ENCODE measurements at places on chromosomes 11 and 22. TPM values are rescaled to one million over a fixed set of nuclear protein-coding genes. Genes with fewer than 3 reads are reported as not detected.

The KCNJ4 gene
- not detected for polyA plus RNA-seq

The SLC1A2 gene
- 0.18 TPM for polyA plus RNA-seq

DNA sequence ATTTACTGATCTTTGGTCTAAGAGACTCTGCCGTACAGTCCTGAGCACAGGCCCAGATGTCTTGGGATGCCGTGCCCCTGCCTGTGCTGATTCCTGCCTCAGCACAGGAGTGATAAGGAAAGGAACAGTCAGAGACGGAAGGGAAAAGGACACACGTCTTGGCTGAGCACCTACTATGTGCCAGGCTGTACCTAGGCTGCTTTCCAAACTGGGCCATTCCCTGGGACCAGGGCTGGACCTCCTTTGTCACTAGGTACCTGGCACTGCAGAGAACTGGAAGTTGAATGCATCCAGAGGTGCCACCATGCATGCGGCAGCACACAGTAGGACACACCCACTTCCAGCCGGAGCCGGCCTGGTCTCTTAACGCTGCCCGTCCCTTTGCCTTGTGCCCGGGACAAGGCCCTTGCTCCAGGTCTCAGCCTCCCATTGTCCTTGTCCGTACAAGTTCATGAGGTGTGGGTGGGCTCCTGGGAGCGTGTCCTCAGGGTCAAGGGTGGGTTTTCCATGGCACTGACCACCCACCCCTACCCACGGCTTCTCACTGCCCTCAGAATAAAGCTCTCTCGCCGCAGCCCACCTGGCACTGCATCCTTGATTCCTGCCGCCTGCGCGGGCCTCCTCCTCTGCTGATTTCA, 1.1 kb upstream of the SSTR3 start:
- H3K4me3 ChIP-seq: no peak overlapping the region
- no peaks in the 10 kb centered on the region for H3K36me3 ChIP-seq
- no peaks in the 10 kb centered on the region for H3K4me1 ChIP-seq
- H3K27ac ChIP-seq: no peak overlapping the region

DNA sequence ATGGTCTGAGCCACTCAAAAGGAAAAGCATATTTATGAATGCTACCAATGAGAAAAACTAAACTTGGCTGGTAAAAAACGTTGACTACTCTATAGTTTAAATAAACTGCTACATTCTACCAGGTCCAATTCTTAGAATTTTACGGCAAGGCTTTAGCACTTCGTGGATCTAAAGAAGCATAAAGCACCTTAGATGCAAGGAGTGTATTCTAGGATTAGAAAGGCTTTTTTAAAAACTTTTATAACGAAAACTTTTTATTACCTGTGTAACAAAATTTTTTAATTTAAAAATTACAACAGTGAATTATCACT, 13.9 kb downstream of the PHF21A start:
- DNase-seq: no peak
- no peaks in the 10 kb centered on the region for H3K36me3 ChIP-seq
- H3K4me3 ChIP-seq: no peak overlapping the region
- no peak overlapping the region for H3K27ac ChIP-seq
- H3K27me3 ChIP-seq: no peaks in the 10 kb centered on the region
- H3K4me1 ChIP-seq: no peaks in the 10 kb centered on the region

- no peaks in the 10 kb centered on the region for H3K36me3 ChIP-seq
- H3K4me1 ChIP-seq: peaks cover 2% of the 10 kb centered on the region
- no peaks in the 10 kb centered on the region for H3K27me3 ChIP-seq
- no peak overlapping the region for H3K4me3 ChIP-seq
Observed at GRCh38 chr22:28031383-28031922, 112.4 kb upstream of the PITPNB start.
